Peyer's patch (tissue), 4 donors: ENCODE measurements at places on chromosomes 4 and X.

DNA sequence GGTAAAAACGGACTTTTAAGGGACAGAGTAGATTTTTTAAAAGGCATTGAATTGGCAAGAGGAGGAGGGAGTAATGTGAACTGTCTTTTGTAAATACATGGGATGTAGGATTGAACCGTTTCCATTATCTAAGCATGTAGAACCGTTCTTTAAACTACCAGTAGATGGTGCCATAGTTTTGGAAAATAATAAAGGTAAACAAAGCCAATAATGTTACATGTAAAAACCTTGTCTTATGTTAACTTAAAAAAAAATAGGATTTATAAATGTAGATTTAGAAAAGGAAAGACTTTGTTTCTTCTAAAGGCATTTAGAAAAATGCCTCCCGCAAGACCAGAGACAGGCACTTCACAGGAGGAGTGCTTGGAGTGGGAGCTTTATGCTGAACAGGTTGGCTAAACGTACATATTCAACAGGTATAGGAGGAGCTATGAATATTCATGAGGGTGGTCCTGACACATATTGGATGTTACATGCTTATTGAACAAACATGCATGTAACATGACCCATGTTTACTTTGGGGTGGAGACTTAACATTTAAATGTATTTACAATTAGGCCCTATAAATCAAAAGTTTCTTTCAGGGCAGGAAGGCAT lies 45.5 kb upstream of the FAM241A start:
- H3K4me3 ChIP-seq, result no peak overlapping the region
- no peaks in the 10 kb centered on the region for H3K27me3 ChIP-seq
- no peak for DNase-seq
- H3K36me3 ChIP-seq, result no peaks in the 10 kb centered on the region
- no peak overlapping the region for H3K27ac ChIP-seq

DNA sequence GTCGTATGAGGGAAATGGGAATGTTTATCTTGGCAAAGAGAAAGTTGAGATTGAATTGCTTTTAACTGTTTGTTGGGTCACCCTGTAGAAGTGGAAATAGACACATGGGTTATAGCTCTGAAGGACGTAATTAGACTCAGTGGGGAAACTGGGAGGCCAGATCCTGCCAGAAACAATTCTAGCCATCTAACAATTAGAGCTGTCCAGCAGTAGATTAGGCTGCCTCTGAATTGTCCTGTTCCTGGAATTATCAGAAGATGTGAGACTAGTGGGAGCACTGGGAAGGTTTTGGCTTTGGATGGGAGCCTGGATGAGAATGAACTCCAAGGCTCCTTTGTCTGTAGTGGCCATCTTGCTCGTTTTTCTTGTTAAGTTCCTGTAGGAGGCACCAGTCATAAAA lies 61.9 kb upstream of the IGFBP7 start:
- no peaks in the 10 kb centered on the region for H3K4me1 ChIP-seq
- no peak overlapping the region for H3K4me3 ChIP-seq
- no peaks in the 10 kb centered on the region for H3K36me3 ChIP-seq
- no peak for DNase-seq

GRCh38 chr4:162847945-162848549 lies 318.6 kb downstream of the NAF1 start:
- DNase-seq, result no peak
- H3K27ac ChIP-seq, result no peak overlapping the region
- H3K4me1 ChIP-seq, result no peaks in the 10 kb centered on the region
- H3K4me3 ChIP-seq, result no peak overlapping the region
- no peaks in the 10 kb centered on the region for H3K27me3 ChIP-seq

GRCh38 chr4:53520116-53520515 lies 71.2 kb downstream of the LNX1 start:
- no peaks in the 10 kb centered on the region for H3K4me1 ChIP-seq
- H3K27ac ChIP-seq, result no peak overlapping the region
- no peak for DNase-seq
- no peaks in the 10 kb centered on the region for H3K27me3 ChIP-seq
- no peak overlapping the region for H3K4me3 ChIP-seq

DNA sequence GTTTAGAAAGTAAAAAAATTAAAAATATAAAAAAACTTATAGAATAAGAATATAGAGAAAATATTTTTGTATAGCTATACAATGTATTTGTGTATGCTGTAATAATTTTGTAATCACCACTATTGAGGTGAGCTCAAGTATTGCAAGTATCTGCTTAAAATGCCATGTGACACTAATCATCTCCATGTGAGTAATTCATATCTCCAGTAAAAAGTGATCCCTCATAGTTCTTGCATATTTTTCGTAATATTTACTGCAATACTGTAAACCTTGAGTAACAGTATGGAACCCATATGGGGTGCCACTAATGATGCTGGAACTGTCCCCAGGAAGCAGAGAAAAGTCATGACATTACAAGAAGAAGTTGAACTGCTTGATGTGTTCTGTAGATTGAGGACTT lies 43.2 kb upstream of the HUWE1 start:
- DNase-seq, result no peak
- H3K4me3 ChIP-seq, result no peak overlapping the region
- no peaks in the 10 kb centered on the region for H3K36me3 ChIP-seq

DNA sequence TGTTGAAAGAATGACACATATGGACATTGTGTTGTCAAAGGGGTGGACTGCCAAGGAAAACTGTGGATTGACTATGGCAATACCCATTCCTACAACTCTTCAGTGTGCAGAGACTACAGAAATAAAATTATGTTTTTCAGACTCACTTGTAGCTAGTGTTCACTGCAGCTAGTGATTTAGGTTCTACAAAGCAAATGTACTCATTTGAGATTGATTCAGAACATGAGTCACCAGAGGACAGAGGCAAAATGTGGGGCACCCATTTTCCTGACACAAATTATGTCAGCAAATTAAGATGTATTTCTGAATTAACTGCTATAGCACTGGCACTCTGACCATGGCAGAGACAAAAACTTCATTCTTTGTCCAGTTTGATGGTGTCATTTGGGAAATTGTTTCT lies 40.7 kb downstream of the SPCS3 start:
- no peaks in the 10 kb centered on the region for H3K36me3 ChIP-seq
- no peak overlapping the region for H3K4me3 ChIP-seq
- DNase-seq, result no peak
- no peak overlapping the region for H3K27ac ChIP-seq
- H3K4me1 ChIP-seq, result no peaks in the 10 kb centered on the region

DNA sequence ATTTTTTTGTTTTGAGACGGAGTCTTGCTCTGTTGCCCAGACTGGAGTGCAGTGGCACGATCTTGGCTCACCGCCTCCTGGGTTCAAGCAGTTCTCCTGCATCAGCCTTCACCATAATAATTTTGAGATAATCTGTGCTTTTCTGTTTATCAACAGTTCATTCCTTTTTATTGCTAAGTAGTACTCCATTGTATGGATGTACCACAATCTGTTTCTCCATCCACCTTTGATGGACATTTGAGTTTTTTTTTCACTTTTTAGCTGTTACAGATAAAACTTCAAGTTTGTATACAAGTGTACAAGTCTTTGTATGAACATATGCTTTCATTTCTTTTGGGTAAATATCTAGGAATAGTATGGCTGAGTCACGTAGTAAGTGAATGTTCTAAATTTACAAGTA lies 9.0 kb downstream of the FUNDC2 start:
- no peak overlapping the region for H3K27ac ChIP-seq
- no peak for DNase-seq
- H3K27me3 ChIP-seq, result no peaks in the 10 kb centered on the region
- H3K4me1 ChIP-seq, result no peaks in the 10 kb centered on the region

DNA sequence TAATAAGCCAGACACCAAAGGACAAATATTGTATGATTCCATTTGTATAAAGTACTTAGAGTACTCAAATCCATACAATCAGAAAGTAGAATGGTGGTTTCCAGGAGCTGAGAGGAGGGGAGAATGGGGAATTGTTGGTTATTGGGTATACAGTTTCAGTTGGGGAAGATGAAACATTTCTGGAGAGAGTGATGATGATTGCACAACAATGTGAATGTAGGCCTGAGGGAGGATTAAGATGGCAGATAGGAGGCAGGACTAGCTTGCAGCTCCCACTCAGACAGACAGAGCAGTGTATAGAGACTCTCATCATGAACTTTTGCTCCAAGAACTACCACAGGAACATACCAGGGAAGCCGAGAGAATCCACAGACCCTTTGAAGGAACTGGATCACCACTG lies 75.7 kb upstream of the PAK3 start:
- H3K4me1 ChIP-seq, result no peaks in the 10 kb centered on the region
- DNase-seq, result no peak
- no peak overlapping the region for H3K27ac ChIP-seq
